ENCODE measurements at places on chromosomes 11 and 22.

GRCh38 chr11:1287928-1288327, 21.5 kb downstream of the TOLLIP start:
- H3K27ac ChIP-seq = no peak overlapping the region
- no peaks in the 10 kb centered on the region for H3K27me3 ChIP-seq
- H3K4me1 ChIP-seq = no peaks in the 10 kb centered on the region
- H3K4me3 ChIP-seq = no peak overlapping the region
- no peak for DNase-seq
- H3K36me3 ChIP-seq = peaks cover 23% of the 10 kb centered on the region

DNA sequence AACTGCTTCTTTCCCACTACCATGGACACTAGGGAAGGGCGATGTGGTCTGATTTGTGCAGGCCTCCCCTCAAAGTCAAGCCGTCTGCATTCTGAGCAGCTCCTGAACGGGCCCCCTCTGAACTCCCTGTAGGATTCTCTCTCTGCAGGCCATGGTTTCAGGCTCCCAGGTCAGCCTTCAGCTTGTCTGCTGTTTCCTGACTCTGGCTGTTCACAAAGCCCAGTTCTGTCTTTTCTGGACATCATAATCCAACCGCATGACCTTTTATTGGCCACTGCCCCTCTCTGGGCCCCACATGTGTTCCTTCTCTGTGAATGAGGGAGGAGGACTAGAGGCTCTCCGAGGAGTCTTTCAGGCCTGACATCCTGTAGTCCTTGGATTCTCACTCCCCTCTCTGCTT, 161.0 kb downstream of the FEZ1 start:
- peaks cover 9% of the 10 kb centered on the region for H3K27me3 ChIP-seq
- H3K27ac ChIP-seq = no peak overlapping the region
- H3K4me1 ChIP-seq = no peaks in the 10 kb centered on the region

GRCh38 chr11:16312233-16312765, 44.0 kb downstream of the SOX6 start:
- H3K4me1 ChIP-seq = no peaks in the 10 kb centered on the region
- no peaks in the 10 kb centered on the region for H3K36me3 ChIP-seq
- no peak overlapping the region for H3K27ac ChIP-seq
- no peak for DNase-seq

DNA sequence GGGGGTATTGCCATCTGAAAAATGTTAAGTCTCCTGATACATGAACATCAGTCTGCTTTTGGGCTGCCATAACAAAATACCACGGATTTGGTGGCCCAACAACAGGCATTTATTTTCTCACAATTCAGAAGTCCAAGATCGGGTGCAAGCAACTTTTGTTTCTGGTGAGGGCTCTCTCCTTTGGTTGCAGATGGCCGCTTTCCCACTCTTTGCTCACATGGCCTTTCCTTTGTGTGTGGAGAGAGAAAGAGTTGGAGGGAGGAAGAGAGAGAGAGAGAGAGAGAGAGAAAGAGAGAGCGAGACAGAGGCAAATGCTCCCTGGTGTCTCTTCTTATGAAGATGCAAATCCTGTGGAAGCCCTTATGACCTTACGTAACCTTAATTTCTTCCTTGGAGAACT, 2.5 kb upstream of the KRTAP5-2 start:
- H3K27ac ChIP-seq = no peak overlapping the region
- H3K4me3 ChIP-seq = no peak overlapping the region
- H3K36me3 ChIP-seq = no peaks in the 10 kb centered on the region
- peaks cover 3% of the 10 kb centered on the region for H3K27me3 ChIP-seq
- no peak for DNase-seq

- H3K27me3 ChIP-seq = no peaks in the 10 kb centered on the region
- H3K27ac ChIP-seq = peak overlapping the region; percentile 22
- H3K36me3 ChIP-seq = no peaks in the 10 kb centered on the region
- peak; percentile 69 for DNase-seq
- H3K4me1 ChIP-seq = peaks cover 2% of the 10 kb centered on the region
Measured at GRCh38 chr11:28342716-28343115, 234.5 kb downstream of the METTL15 start.

- H3K4me3 ChIP-seq = no peak overlapping the region
- no peak overlapping the region for H3K27ac ChIP-seq
- no peaks in the 10 kb centered on the region for H3K4me1 ChIP-seq
- no peaks in the 10 kb centered on the region for H3K36me3 ChIP-seq
Measured at GRCh38 chr11:86990031-86990430, 34.8 kb upstream of the FZD4 start.

- no peak for DNase-seq
- H3K36me3 ChIP-seq = no peaks in the 10 kb centered on the region
- peaks cover 17% of the 10 kb centered on the region for H3K4me1 ChIP-seq
- H3K27ac ChIP-seq = no peak overlapping the region
- H3K4me3 ChIP-seq = no peak overlapping the region
Measured at GRCh38 chr22:37299969-37300509, 17.7 kb downstream of the CYTH4 start.

DNA sequence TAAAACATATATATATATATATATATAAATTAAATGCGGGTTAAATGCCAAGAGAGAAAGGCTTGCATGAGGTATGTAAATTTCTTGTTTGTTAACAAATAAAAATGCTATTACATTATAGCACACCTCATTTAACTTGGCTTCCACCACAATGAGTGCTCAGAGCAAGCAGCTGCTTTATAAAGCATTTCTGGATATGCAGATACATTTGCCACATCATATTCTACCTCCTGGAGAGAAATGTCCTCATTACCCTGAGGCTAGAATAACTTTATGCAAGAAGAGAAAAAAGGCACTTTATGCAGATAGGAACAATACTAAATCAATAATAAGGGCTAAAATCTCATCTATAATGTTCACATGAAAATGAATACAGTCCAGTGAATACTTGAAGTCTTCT, 181.7 kb upstream of the CCDC90B start:
- H3K4me1 ChIP-seq = no peaks in the 10 kb centered on the region
- H3K4me3 ChIP-seq = no peak overlapping the region
- H3K27ac ChIP-seq = no peak overlapping the region
- no peak for DNase-seq

DNA sequence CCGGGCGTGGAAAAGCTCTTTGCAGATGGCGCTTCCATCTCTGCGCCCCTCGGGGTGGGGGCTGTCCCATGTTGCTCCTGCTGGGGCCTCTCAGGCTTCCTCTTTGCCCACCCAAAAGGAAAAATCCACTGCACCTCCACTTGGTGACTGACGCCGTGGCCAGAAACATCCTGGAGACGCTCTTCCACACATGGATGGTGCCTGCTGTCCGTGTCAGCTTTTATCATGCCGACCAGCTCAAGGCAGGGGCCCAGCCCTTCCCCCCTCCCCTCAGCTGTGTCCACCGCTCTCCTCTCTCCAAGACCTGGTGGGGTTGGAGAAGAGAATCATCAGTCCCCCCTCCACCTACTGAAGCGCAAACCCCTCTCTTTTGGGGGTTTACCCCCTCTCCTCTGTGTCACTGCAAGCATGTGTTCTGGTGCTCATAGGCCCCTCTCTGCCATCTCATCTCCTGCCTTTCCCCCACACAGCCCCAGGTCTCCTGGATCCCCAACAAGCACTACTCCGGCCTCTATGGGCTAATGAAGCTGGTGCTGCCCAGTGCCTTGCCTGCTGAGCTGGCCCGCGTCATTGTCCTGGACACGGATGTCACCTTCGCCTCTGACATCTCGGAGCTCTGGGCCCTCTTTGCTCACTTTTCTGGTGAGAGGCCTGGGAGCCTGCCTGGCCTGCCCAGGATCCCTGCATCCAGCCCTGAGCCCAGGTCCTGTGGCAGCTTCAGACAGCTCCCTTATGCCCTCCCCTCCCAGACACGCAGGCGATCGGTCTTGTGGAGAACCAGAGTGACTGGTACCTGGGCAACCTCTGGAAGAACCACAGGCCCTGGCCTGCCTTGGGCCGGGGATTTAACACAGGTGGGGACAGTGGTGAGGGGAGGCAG, 1.8 kb downstream of the LARGE2 start:
- no peak overlapping the region for H3K4me3 ChIP-seq
- H3K4me1 ChIP-seq = no peaks in the 10 kb centered on the region
- peaks cover 31% of the 10 kb centered on the region for H3K27me3 ChIP-seq
- no peak overlapping the region for H3K27ac ChIP-seq
- no peak for DNase-seq

GRCh38 chr11:128448200-128448886, 139.0 kb downstream of the ETS1 start:
- no peak for DNase-seq
- H3K27me3 ChIP-seq = no peaks in the 10 kb centered on the region
- peaks cover 15% of the 10 kb centered on the region for H3K4me1 ChIP-seq
